Glutamatergic neuron (in vitro differentiated cells): ENCODE measurements at places on chromosomes 11 and 22. TPM values are rescaled to one million over a fixed set of nuclear protein-coding genes. Genes with fewer than 3 reads are reported as not detected.

DNA sequence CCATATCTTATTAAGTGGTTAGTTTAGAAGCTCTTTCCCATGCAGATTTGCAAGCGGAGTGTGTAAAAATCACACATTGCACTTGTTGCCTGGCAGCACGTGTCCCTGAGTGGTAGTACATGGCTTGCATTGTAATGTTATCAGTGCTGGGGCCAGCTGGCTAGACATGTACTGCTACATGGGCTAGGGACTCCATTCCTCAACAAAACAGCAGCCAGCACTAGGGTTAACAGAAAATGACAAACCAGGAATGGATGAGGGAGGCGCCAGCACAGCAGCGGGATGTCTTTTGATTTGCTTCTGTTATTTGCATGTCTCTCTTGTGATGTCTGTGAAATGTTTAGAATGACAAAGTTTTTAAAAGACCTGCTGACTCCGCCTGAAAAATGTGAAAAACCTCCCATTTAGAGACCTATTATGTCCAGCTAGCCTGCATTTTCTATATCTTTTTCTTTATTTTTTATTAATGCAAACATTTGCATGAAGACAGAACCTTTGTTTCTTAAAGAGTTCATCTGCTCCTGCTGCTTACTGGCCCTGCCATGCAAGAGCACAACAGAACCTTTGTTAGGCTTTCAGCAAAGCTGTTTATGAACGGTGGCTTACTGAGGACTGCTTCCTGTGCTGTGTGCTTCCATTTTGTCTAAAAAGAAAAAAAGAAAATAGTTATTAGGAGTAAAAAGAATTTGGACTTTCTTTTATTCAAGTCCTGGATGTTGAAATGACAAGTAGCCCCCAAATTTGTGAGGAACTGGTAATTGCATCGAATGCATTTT lies 40.7 kb downstream of the CSTPP1 start:
- peak; percentile 17 for DNase-seq

The ALDH3B2 gene
- total RNA-seq, result not detected

GRCh38 chr11:119461229-119461963 lies 38.4 kb upstream of the THY1 start:
- no peak for DNase-seq

DNA sequence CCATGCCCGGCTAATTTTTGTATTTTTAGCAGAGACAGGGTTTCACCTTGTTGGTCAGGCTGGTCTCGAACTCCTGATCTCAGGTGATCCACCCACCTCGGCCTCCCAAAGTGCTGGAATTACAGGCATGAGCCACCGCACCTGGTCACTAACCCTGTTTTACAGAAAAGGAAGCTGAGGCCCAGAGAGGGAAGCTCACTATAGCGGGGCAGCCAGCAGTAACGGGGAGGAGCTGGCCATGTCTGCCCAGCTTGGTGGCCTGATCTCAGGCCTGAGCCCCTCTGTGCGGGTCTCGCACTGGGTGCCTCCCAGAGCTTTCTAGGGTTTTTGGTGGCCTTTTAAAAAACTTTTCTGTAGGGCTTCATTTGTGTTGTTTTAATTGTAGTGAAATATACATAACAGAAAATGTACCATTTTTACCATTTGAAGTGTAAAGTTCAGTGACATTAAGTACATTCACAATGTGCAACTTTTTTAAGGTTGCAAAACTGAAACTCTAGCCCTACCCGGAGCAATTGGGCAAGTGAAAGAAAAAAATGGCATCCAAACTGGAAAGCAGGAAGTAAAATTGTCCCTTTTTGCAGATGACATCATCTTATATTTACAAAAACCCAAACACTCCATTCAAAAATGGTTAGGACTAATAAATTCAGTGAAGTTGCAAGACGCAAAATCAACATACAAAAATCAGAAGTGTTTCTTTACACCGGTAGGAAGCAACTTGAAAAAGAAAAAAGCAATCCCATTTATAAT lies 14.5 kb upstream of the CYTH4 start:
- DNase-seq, result no peak

DNA sequence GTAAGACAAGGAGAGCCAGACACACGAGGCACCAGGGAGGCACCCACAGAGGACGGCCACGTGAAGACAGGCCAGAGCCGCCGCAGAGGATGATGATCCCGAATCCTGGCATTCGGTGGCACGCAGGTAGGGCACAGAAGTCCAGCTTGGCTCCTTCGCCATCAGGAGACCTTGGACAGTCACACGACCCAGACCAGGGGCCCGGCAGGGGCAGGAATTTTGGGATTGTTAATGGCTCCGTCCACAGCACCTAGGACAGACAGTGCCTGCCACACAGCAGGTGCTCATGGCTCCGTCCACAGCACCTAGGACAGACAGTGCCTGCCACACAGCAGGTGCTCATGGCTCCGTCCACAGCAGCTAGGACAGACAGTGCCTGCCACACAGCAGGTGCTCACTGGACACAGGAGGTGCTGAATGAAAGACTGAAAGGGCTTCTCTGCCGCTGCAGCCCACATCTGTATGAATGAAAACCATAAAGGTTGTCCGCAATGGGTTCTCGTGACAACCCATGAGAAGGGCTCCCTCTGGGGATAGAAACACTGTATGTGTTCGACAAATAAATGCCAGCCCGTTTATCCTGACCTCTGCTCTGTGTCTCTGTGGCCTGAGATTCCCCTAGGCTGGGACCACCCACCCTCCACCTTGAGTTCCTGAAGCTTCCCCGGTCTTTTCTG lies 341.6 kb downstream of the CTTN start:
- no peak for DNase-seq
